Activated naive CD4-positive, alpha-beta T cell treated with anti-CD3 and anti-CD28 coated beads, Interleukin-2, amount 50 U/mL, for 72 hours (primary cell): ENCODE measurements at places on chromosomes 5 and 9.

DNA sequence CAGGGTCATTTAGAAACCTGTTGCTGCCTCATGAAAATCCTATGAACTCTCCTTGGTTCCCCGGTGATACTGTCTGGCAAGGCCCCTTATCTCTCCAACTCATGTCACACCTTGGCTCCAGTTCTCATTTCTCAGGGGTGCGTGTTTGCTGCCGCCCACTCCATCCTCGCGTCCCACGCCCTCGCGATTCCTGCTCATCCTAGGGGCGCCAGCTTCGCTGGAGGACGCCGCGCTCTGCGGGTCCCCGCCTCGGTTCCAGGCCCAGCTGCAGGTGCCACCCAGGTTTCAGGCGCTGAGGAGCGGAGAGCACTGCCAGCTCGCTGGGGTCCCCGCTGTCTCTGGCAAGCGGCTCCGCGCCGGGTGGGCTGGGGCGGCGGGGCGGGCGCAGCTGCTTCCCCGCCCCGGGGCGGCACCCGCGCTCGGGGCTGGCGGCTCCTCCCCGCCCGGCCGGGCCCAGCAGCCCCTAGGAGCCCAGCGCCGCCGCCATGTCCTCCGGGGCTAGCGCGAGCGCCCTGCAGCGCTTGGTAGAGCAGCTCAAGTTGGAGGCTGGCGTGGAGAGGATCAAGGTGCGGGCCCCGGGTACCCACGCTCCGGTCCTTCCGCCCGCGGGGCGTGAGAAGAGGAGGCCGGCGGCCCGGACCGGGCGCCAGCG, at the start of gene GNG10:
TSS of gene GNG10 (plus strand) at position 456 of the 652 bp plus-strand sequence. CDS start at position 486, 30 bp downstream.
- DNase-seq, result peak; percentile 76

- DNase-seq, result peak; percentile 21
These were observed 34.9 kb upstream of the FOXI1 start for GRCh38 chr5:170070556-170071412.

- DNase-seq, result no peak
These were observed 37.1 kb upstream of the OLFM1 start for GRCh38 chr9:135050072-135050990.

- DNase-seq, result no peak
These were observed 27.2 kb upstream of the RXRA start for GRCh38 chr9:134299068-134299467.

DNA sequence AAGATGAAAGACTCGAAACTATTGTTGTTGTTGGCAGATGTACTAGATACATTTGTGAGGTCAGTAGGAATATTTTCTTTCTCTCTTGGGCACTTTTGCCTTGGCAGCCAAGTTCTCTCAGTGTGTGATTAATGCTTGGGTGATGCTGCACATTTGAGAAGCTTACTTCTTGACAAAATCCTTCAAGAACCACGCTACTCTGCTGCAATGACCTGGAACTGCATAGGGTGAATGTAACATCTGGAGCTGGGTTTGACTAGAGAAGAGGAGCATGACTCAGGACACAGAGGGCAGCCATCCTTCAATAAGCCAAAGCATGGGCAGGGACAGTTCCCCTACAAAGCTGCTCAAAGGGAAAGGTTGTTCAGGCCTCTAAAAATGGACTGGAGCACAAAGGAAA, 75.5 kb upstream of the PUM3 start:
- no peak for DNase-seq
